ENCODE measurements at places on chromosomes 6 and 20.
A peak's percentile ranks its signal among the peaks of the same experiment; 100 is the strongest.

DNA sequence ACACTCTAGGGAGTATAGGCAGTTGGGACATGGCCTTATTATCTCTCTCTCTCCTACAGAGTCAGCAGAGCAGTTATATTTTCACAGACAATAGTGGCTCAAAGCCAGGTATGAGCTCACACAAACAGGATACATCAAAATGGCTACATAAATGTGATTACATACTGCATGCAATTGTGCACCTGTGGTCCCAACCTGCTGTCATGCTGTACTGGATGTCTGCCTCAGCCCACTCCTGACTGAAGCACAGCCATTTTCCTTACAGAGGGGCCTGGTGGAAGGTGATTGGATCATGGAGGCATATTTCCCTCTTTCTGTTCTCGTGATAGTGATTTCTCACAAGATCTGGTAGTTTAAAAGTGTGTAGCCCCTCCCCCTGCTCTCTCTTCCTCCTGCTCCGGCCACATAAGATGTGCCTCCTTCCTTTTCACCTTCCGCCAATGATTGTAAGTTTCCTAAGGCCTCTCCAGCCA lies 37.0 kb upstream of the SAMHD1 start:
- peak; percentile 27 for DNase-seq

DNA sequence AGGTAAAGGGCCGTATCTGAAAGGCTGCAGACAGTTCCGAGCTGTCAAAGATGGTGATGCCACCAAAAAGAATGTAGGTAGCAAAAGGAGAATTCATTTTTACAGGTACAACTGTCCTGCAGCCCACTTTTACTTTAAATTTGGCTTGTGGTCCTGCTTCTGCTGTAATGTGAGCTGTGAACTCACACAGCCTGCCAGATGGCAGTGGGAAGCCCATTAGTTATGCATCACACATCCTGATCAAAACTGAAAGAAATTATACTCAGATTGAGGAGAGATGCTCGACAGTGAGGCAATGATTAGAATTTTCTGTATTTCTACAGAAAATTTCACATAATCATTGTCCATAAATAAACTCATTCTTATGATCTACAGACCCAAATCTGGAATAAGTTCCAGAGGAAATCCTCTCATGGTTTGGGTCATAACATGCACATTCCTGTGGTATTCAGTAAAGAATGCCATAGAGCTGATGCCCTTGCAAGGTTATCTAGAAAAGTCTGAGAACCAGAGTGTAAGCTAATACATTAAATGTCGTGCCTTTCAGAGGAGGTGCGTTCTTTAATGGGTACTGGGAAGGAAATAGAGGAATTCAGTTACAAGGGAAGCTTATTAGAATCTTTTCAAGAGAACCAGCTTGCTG lies 23.9 kb upstream of the E2F3 start:
- no peak for DNase-seq

GRCh38 chr6:86537292-86537861 lies 400.0 kb upstream of the HTR1E start:
- DNase-seq: no peak

DNA sequence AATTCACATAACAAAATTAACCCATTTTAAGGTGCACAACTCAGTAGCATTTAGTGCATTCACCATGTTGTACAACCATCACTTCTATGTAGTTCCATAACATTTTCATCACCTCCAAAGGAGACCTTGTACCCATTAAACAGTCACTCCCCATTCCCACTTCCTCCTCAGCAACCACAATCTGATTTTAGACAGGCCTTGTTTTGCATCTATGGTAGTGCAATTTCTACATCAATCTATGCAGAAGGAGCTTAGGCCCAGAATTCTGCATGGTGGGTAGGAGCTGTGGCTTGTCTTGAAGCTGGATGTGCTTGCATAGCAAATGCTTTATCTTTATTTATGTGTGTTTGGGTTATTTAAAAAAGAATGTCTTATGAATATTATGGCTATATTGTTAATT lies 13.5 kb upstream of the HLA-DQA1 start:
- DNase-seq: peak; percentile 32

DNA sequence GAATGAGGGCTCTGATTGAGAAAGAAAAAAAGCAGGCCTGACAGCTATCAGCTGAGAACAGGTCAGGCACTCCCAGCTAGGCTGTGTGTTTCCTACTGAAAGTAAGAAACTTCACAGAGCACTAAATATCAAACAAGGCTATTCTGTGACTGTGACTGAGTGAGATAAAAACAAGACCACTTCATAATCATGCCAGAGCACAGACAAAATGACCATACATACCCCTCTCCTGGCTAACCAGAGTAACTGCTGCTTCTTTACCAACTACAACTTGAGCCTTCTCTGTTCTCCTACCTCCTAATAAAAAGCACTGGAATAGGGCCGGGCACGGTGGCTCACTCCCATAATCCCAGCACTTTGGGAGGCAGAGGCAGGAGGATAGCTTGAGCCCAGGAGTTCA lies 6.8 kb upstream of the BTN1A1 start:
- DNase-seq: no peak

DNA sequence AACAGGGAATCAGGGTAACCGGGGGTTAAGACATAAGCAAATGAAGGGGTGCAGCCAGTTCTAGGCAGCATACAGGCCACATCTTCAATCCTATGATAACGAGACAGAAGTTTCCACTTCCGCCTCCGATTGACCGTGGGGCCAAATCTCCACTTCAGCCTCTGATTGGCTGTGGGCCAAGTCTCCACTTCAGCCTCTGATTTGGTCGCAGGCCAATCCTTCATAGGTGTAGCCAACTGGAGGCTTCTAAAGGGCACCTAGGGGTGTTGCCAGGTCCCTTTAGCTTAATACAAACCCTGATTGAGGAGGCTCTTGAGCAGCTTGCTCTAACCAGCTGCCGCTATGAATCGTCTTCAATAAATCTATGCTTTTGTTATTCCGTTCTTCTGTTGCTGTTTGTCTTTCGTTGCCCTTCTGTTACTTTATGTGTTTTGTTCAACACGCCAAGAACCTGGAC lies 2.1 kb upstream of the ERGIC3 start:
- DNase-seq: peak; percentile 50

DNA sequence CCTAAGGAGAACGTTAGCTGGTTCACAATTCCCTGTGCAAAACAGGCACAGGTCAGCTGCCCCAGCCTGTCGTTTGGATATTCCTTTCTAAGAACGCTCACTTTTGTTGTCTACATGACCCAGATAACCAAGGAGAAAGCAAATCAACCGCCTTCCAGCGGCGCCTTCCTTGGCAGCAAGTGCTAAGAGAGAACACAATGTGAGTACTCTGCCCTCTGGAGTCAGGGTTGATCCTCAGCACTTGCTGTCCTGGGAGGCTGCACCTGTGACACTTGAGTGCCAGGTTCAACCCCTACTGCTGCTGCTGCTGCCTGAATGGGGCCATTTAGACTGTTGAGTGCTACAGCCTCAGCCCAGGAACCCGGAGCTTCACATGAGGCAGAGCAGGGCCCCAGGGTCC lies 36.8 kb downstream of the OVOL2 start:
- no peak for DNase-seq

DNA sequence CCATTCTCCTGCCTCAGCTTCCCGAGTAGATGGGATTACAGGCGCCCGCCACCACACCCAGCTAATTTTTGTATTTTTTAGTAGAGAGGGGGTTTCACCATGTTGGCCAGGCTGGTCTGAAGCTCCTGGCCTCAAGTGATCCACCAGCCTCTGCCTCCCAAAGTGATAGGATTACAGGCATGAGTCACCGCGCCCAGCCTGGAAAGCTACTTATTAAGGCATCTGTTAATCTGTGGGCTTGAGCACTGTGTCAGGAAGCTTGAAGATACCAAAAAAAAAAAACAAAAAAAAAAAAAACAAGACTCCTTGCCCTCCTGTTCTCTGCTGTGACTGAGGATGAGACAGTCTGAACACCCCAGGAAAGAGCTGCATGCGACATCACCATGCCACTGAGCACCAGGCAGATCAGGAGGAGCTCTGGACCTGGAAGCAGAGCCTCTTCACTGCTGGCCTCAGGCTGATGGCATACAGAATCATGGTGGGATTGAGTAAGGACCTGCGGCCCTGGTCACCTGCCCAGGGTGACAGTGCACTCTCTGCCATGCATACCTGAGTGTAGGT lies 166.5 kb upstream of the SNX9 start:
- no peak for DNase-seq

- no peak for DNase-seq
Observed at GRCh38 chr6:135173242-135173988, 7.7 kb upstream of the MYB start.

GRCh38 chr6:20790032-20790791 lies 256.0 kb downstream of the CDKAL1 start:
- DNase-seq: no peak

DNA sequence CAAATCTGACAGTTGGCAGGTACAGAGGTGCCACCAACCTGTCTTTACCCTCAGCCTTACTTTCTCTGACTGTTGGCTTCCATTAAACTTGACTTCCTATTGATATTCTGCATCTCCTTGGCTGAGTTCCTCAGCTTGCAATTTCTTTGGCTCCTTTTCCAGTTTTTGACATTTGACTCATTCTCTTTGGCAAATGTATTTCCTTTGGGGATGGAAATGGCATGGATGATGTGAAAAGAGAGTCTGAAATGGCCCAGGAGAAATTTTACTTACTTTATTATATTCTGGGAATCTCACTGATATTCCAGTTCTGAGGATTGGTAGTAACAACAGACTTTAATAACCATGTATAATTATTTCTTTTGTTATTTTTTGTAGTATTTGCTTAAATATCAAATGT lies 255.2 kb downstream of the CD109 start:
- DNase-seq: no peak

DNA sequence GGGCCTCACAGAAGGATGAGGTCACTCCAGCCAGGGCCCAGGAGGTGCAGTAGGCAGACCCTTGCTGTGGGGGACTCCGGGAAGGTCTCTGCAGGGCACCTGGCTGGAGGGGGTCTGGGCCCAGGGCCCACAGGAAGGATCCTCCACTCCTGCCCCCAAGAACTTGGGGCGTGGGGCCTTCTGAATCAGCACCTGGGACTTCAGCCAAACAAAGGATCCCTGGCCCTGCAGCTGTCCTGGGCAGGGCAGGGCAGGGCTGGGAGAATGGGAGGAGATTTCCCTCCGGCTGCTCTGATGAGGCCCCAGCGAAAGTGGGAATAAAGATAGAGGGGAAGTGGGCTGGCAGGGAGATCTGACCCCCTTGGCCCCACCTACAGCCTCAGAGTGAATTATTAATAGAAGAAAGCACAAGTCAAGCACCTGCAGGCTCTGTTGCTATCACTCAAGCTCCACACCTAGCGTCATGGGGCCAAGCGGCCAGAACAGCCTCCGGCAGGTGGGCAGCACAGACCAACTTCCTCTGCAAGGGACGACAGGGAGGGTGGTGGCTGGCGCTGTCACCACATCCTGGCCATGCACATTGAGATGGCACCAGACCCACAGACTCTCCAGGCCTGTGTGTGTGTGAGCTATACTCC lies 61.6 kb upstream of the MRPS10 start:
- no peak for DNase-seq

GRCh38 chr6:75608956-75609533 lies 7.4 kb downstream of the SENP6 start:
- DNase-seq: peak; percentile 50

- DNase-seq: peak; percentile 82
Observed at GRCh38 chr6:163180874-163181541, 233.5 kb upstream of the QKI start.

All from suppressor macrophage treated with lipopolysaccharide for 4 hours (primary cell).